Anterior cingulate cortex (tissue), 58 donors: ENCODE measurements at places on chromosomes 3 and 15.
A peak's percentile ranks its signal among the peaks of the same experiment; 100 is the strongest.

GRCh38 chr3:114329823-114330222, 36.0 kb downstream of the TIGIT start:
- no peak for DNase-seq

DNA sequence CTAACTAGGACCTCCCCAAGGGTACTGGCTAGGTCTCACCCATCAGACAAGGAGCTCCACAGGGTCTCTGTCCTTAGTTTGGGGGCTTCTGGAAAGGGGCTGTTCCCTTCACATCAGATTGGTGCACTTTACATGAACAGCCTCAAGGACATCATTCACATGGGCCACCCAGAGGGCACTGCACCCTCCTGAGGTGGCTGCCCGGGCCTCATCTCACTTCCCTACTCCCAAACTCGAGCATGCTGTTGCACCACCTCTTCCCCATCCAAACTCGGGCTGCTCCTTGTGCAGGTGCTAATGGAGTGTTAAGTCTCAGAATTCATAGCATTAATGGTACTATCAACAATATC, 48.1 kb downstream of the RAB11A start:
- DNase-seq, result no peak

DNA sequence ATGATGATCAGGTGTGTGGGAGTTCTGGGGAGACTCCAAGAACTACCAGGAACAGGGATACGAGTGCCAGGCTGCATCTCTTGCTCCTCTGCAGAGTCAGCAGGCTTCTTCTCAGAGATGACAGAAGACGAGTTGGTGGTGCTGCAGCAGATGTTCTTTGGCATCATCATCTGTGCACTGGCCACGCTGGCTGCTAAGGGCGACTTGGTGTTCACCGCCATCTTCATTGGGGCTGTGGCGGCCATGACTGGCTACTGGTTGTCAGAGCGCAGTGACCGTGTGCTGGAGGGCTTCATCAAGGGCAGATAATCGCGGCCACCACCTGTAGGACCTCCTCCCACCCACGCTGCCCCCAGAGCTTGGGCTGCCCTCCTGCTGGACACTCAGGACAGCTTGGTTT, 7.9 kb downstream of the PRRT3 start:
- DNase-seq, result peak; percentile 35

DNA sequence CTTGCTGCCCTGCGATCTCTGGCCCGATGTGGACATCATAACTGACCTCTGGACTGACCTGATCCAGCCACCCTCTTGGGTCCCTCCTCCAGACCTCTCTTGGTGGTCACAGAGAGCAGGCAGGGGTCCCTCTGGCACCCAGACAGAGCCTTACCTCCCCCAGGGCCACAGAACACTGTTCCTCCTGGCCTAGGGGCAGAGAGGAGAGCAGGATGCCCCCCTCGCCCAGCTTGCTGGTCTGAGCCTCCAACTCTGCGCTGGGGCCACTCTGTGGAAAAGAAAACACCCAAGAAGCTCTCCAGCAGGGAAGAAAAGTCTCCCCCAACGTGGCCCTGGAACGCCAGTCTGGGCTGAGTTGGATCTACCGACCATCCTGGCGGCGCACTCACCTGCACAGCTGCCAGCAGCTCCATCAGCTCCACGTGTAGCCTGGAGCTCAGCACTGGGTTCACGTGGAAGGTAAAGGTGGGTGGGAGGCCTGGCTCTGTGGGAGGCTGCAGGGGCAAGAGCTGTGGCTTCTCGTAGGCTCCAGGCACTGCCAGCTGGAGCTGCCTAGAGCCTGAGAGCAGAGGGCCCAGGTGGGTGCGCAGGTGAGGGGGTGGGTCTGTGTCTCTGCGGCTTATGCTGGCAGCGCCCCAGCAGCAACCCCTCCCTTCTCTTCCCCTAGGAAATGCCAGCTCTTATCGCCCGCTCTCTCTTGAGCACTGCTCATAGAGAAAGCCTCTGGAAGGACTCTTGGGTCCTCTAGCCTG, 6.0 kb downstream of the PLA2G4F start:
- DNase-seq, result no peak

GRCh38 chr3:11096266-11097139, 57.8 kb upstream of the HRH1 start:
- peak; percentile 48 for DNase-seq

- DNase-seq, result no peak
These were observed 158.5 kb upstream of the TPM1 start for GRCh38 chr15:62883938-62884479.

DNA sequence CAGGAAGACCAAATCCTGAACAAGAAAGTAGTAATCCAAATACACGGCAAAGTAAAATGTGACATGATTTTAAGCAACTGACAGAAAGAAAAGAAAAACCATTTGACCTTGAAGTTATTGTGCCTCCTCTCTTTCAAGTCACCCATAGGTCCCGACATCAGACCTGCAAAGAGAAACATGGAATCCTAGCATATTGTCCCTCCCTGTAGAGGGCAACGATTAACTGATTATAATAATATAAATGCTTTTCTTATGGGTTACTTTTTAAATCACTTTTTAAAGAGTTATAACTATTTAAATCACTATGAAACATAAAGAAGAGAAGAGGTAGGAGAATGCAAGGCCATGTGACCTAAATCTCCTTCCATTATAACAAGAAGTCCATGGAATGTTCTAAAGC, 143.2 kb upstream of the LIPC start:
- no peak for DNase-seq

- no peak for DNase-seq
These were observed 67.8 kb downstream of the TTC23 start for GRCh38 chr15:99181545-99181971.

GRCh38 chr3:40129981-40130380, 179.5 kb upstream of the EIF1B start:
- DNase-seq, result no peak

- no peak for DNase-seq
These were observed 372.7 kb downstream of the SHQ1 start for GRCh38 chr3:72475258-72476138.

GRCh38 chr15:89809787-89810148, 4.9 kb downstream of the ANPEP start:
- DNase-seq, result no peak

DNA sequence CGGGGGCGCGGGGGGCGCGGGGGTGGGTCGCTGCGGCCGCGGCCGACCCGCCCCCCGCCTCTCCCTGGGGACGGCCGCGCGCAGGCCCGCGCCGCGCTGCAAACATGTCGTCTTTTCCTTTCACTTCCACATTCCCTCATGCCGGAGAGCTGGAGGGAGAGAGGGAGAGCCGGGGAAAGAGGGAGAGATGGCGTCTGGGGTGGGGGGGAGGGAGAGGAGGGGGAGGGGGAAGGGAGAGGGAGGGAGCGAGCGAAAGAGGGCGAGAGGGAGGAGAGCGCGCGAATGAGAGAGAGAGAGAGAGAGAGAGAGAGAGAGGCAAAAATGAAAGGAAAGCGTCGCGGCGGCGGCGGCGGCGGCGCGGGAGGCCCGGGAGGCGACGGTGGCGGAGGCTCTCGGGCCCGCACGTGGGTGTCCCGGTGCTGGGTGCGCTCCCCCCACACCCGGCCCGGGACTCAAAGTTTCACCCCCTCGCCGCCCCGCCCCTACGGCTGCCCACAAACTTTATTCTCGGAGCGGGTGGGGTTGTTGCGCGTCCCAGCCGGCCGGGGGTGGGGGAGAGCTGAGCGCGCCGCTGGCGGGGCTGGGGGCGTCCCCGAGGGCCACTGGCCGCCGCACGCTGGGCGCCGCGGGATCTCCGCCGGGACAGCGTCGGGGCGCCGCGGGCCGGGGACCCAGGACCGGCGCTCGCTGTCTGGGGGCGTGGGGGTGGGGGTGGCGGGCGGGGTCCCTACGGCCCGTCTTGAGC, 731 bp downstream of the ZNF710 start:
- no peak for DNase-seq

GRCh38 chr3:192875971-192876565, 41.6 kb downstream of the MB21D2 start:
- no peak for DNase-seq

GRCh38 chr3:105790534-105790933, 78.3 kb downstream of the CBLB start:
- DNase-seq, result no peak

DNA sequence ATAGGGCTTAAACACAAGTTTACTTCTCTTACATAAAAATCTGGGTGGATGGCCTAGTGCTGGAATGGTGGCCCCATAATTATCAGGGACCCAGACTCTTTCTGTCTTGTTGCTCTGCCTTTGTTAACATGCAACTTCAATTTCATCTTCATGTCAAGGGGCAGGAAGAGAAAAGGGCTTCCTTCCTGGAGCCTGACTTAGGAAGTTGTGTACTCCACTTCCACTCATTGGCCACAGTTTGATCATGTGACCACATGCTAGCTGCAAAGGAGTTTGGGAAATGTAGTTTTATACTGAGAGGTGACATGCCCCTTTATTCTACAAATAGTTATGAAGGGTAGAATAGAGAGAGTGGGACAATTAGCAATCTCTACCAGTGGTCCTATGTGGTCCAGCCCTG, 39.3 kb downstream of the RHCG start:
- no peak for DNase-seq
